ENCODE measurements at places on chromosomes 4 and X.

- DNase-seq, result no peak
Measured at GRCh38 chr4:102497986-102498385, 3.2 kb upstream of the NFKB1 start.

DNA sequence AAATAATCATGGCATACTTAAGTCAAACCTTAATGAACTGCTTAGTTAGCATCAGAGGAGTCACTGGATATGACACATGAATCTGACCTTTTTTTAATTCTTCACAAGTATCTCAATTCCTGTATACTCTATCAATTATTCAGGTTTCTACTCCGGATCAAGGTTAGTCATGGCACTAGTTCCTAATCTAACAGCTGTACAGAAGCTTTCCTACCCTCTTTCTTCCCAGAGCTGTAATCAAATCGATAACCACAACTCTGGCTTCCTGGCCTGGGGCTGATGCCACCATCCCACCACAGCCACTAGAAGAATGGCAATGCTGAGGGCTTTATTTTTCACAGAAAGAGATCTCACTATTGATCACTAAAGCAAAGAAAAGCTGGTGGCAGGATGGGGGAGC, 718.5 kb downstream of the SMARCA1 start:
- DNase-seq, result no peak

GRCh38 chrX:136041254-136041812, 56.1 kb downstream of the SLC9A6 start:
- no peak for DNase-seq

- DNase-seq, result no peak
Measured at GRCh38 chr4:173509036-173510001, 20.7 kb downstream of the HAND2 start.

DNA sequence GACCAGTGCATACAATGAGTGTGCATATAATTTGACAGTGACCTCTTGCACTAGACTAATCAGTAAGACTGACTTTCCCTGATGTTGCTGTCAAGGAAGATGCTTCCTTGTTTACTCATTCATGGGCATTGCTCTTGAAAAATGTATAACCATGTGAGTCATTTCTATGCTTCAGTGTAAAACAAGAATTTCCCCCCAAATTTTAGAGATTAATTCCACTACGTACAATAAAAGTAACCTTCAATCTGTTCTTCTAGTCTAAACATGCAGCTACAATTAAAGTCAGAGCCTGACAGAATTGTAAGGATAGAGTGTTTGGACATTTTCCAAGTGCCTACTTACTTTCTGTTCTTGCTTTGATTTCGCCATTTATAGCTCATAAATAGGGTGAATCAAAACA, 935.7 kb downstream of the RAPGEF2 start:
- DNase-seq, result no peak

DNA sequence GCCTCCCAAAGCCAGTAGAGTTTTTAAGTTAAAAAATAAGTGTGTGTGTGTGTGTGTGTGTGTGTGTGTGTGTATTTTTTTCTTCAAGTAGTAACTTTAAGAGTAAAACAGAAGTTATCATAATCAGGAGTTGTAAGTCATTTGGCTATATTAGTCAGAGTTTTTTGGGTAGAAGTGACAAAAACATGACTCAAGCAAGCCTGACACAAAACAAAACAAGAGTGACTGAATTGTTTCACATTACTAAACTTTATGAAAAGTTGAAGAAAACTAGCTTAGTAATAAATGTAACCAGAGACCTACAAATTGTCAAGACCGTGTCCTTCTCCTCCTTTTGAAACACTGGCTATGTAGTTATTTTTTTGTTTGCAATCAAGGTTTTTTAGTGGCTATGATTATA, 738.0 kb upstream of the PITX2 start:
- no peak for DNase-seq

GRCh38 chr4:133154725-133155124, 5.6 kb downstream of the PCDH10 start:
- DNase-seq, result no peak

GRCh38 chr4:138222046-138222445, 20.1 kb downstream of the SLC7A11 start:
- DNase-seq, result no peak

DNA sequence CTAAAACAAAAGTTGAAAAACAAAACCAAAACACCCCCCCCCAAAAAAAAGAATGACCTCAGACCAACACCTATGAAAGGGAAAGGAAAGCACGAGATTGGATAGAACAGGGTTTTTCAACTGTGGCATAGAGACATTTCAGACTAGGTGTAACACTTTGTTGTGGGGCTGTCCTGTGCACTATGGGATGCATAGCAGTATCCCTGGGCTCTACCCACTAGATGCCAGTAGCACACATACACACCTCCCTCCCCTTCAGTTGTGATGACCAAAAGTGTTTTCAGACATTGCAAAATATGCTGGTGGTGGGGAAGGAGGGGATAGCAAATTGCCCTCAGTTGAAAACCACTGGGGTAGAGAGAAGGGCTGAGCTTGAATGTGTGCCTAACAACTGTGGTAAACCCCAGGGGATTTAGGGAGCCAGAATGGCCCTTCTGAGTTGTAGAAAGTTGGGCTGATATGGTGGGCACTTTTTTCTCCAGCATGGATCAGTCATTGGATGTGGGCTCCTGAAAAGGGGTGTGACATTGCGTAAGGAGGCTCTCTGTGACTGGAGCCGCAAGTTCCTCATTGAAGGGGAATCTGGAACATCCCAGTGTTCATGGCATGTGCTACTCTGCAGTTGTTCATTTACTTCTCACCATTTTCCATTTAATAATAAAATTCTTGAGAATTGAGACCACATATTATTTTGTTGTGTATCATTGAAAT, 8.8 kb upstream of the GEMIN8 start:
- no peak for DNase-seq

DNA sequence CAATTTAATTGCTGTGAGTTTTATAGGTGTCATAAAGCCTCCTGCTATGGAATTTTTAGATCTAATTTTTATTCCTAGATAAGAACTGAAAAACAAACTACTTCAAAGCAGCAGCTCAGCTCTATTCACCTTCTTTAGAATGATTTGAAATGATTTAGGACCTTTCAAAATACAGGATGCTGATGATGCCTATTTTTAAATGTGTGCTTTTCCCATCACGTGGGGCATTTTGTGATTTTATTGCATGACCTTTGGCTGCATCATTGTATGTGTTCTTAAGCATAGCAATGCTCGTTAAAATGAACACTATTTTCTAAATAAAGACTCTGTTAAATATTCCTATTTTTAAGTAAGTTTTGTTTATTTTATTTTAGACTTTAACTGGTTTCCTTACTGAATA, 537.3 kb downstream of the STPG2 start:
- DNase-seq, result no peak

DNA sequence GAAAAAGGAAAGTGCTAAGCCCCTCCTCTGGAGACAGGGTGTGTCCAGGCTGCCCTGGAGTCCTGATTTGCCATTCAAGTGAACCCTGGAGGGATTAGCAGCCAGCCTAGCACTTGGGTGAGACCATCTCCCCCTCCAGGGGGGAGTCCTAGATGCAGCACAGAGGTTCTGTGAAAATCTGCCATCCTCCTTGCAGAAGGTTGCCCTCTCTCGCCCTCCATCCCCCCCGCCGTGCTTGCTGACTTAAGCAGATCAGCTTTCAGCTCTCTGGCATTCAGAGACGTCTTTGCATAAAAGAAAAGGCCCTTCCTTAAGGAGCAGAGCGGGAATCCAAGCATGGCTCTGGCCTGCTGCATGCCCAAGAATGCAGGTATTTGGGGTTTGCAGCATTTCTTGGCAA, 102.1 kb upstream of the SCML1 start:
- no peak for DNase-seq

DNA sequence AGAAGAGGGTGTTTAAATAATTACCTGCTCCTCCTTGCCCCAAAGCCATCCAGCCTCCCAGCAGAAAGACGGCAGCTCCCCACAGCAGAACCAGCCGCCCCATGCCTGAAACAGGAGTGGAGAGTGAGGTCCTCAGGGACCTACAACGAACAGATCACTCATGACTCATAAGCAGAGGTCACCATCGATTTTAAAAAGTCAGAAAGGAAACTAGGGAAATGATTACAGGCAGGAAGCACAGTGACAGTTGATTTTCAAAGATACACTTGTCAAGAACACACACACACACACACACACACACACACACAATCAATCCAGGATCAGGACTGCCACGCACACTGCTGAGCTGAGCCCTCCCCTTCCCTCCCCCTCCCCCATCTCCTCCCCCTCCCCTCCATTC, at the start of gene CRLF2:
Gene CRLF2 (minus strand): TSS at position 118 of the 400 bp plus-strand sequence. CDS start 15 bp downstream, at position 103.
- no peak for DNase-seq

GRCh38 chr4:145859926-145860325, 78.7 kb downstream of the ZNF827 start:
- no peak for DNase-seq

DNA sequence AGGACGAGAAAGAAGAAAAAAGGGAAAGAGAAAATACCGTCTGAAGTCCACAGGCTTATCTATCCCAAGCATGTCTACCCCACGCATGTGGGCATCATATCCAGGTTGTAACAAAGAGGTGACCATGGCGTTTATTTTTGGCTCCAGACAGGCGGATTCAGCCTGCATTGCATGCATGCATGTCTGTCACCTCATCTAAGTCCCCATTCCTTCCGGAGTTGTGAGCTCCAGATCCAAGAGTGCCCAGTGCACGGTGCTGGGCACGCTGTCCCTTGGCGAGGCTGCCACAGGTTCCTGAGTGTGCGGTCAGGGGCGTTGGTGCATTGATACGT, 905 bp upstream of the GALNTL6 start:
- no peak for DNase-seq

GRCh38 chr4:126544276-126544675, 1088.5 kb upstream of the INTU start:
- no peak for DNase-seq

- DNase-seq, result no peak
Measured at GRCh38 chrX:8820910-8821527, 19.8 kb upstream of the FAM9A start.

- no peak for DNase-seq
Measured at GRCh38 chr4:147059064-147059731, 113.5 kb upstream of the TTC29 start.

GRCh38 chr4:152424396-152424795, 111.5 kb downstream of the FBXW7 start:
- no peak for DNase-seq

- DNase-seq, result no peak
Measured at GRCh38 chrX:100995469-100995868, 26.0 kb downstream of the ARL13A start.

- DNase-seq, result no peak
Measured at GRCh38 chr4:14910411-14910810, 91.9 kb upstream of the CPEB2 start.

DNA sequence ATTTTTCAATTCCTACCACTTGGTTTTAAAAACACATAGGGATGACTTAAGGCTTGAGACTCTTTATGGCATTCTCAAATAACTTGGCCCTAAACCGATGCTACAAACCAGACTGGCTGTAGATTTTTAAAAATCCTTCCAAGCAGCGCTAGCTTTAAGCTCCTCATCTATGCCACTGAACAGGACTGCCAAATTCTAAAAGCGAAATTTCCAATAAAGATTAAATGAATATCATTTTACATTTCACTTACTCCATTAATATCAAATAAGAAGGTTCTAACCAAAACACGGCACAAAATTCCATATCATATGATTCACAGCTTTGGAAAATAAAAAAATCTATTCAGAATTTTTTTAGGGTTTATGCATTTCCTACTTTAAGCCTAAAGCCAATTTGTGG, 134.2 kb downstream of the FANCB start:
- no peak for DNase-seq

DNA sequence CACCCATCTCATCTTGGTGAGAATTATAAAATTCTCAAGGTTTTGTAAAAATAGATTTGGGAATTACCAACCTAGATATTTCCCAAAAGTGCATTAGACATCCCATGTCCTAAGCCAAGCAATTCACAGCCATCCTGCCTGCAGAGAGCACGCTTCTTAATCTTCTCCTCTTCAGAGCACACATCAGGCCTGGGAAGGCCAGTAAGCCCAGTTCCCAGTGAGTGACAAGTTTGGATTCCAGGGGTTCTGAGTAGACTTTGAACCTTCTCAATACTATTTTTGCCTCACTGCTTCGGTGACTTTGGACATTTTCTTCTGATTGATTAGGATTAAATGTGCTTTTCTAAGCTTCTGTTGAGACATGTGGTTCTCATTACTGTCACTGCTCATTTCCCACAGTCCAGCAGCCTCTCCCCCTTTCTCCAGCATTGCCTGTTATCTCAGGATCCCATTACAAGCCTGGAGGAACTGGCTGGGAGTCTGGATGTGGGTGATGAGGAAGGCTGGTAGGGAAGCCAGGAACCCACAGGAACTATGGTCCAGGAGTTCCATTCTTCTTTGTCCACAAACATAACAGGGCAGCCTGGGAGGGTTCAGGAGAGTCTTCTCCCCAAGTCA, 56.4 kb upstream of the TMEM150C start:
- DNase-seq, result no peak

DNA sequence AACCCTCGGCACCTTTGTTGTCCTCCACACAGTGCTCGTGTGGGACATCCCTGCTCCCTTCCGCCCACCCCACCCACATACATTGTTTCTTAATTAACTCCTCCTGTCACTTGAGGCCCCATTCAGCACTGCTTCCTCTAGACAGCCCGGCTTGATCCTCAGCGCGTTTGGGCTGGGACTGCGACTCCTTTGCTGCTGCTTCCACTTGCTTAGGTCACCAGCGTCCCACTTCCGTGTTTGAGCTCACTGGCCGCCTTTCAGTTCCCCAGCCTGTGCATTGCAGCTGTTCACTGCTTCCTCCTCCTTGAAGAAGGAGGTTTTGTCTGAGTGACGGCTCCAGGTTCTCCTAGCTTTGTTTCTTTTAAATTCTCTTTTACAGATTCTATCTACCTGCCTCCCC, 16.1 kb downstream of the RNF4 start:
- DNase-seq, result peak; percentile 83

DNA sequence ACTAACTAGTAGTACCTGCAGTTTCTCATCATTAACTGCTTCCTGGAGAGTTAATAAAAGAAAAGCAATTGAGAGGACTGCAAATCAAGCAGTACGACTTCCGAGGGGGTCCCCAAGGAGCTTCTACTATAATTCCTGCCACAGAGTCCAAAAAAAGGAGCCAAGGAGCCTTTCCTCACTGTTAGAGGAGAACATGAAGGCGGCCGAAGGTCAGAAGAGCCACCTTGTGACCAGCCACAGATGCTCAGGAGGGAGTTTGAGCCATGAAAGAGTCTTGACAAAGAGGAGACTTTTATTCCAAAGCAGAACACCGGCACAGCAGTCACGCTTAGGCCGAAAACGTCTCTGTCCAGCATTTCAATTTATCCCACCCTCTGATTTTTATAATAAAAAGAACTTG, 62.2 kb downstream of the RELL1 start:
- DNase-seq, result no peak

- no peak for DNase-seq
Measured at GRCh38 chr4:189365451-189365850, 575.2 kb upstream of the FRG1 start.

DNA sequence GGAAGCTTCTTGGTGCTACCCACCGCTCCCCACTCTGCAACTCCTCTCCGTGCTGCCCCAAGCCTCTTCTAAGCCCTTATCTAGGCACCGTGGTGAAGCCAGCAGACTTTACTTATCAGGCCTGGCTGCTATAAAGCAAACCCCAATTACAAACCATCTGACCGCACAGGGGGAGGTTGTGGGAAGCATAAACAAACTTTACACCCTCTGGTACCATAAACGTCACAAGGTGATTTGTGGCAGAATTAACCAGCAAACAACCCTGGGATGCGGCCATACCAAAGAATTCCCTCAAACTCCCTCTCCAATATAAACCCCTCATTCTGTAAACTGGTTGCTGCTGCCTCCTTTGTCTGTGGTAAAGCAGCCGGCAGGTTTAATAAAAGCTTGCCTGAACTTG, 55.2 kb downstream of the MAGEC2 start:
- no peak for DNase-seq

GRCh38 chr4:137194670-137195069, 337.6 kb downstream of the PCDH18 start:
- DNase-seq, result no peak

All from tibial artery (tissue), 4 donors.